Stimulated activated CD8-positive, alpha-beta memory T cell treated with anti-CD3 and anti-CD28 coated beads, Interleukin-7, amount 100 ng/mL, for 4 hours (primary cell): ENCODE measurements at places on chromosomes 2 and 18.

DNA sequence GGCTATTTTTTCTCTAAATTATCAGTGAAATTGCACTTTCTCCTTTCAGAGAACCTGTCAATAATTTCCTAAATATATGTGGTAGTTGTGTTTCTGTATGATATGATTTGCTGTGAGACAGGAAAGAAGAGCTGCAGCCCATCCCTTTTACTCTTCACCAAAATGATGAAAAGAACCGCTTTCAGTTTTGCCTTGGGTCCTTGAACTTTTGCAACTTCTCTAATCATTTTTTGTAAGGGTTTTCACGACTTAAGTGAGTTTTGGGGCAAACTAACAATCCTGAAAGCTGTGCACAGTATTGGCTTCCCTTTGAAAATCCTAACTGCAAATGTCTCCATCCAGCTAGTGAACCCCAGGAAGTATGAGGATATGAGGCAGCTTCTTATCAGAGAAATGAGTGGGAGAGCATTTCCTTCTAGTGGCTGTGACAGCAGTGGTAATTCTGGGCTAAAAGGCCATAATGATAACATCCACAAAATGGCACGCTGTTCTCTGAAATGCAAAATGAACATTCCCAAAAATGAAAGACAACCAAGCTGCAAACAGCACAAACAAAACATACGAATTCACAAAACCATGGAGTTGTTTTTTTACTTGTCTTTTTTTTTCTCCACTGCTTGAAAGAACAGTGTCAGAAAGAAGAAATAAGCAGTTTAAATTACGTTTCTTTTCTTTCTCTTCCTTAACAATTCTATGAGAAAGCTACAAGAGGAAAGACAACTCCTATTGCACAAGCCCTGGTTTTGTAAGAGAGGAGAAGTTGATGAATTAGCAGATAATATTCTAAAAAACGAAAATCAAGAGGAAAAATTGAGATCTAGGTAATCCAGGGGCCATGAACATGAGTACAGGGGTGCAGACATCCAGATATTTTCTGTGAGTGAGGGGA is 1291.6 kb upstream of the ZEB2 start:
- no peak for DNase-seq

DNA sequence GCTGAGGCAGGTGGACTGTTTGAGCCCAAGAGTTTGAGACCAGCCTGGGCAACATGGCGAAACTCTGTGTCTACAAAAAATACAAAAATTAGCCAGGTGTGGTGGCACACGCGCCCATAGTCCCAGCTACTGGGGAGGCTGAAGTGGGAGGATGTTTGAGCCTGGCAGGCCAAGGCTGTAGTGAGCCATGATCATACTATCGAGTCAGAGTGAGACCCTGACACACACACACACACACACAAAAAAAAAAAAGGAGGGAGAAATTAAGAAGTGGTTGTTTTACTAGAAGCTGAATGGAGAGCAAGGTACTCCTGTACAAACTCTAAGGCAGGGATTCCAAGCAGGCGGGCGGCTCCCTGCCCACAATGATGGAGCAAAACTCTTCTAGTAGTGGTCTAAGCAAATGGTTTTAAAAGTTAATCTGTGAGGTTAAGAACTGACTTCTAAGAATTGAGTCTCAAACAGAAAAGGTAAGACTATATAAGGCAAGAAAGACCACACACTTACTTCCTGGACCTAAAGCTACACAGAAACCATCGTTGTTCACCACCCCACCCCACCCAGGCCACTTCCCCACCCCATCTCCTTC is 2.6 kb downstream of the ANKRD44 start:
- DNase-seq, result peak; percentile 59

DNA sequence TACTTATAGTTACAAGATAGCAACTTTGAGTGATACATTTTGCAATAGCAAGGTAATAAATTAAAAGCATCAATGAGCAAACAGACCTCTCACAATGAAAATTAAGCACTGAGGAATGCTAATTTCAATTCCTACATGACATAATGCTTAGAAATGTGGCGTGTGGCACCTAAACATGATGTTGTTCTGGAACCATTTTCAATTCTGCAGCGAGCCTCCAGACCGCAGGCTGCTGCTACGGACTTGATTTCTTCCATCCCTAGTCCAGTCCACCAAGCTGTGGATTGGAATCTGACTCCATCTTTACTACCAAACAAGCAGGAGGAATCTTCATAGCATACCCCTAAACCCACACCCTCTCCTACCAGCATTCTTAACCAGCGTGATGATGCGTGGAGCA is 58.7 kb upstream of the ZNF397 start:
- no peak for DNase-seq

DNA sequence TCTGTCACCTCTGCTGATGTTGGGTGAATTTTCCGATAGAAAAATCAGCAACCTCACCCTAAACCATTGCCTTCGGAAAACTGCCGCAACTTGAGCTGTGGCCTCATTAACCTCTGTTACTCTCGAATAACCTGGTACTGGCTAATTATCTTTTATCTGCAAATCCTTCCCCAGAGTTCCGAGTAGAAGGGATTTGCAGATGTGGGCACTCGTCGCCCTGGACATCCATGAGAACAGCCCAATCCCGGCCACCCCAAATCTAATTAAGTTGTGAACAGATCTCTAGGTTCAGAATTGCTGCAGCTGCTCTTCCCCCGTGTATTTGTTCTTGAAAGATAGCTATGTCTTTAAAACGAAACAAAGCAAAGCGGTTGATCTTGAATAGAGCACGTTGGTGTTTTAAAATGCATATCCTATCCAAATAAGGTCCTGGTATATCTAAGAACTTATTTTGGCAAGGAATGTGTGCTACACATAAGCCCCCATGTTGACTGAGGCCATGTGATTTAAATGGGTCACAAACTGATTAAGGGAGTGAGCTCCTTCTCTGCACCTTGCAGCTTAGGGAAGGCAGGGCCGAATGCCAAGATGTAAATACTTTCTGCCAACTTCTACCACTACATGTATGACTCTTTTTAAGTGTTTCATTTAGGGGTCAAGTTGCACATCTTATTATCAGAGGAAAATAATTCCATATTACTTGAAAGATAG is 88.2 kb downstream of the MTCL1 start:
- no peak for DNase-seq
